GM12891 (cell line): ENCODE measurements at places on chromosomes 11 and 22.

DNA sequence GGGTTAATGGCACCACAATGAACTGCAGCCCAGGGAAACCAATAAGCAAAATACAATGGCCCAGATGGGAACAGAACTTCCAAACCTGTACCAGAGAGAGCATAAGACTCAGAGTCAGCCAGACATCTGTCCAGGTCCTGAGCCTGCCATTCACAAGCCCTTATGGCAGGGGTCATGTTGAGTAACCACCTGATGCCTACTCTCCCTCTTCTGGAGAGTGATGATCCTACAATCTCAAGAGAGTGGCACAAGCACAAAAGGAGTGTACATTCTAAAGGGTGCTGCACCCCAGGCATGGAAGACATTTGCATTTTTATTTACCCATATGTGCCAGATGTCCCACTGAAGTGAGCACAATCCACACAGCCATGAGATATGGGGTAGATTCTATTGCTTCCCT is 10.6 kb downstream of the TENM4 start:
- no peak for DNase-seq

GRCh38 chr11:103528046-103528445 is 418.8 kb downstream of the DYNC2H1 start:
- DNase-seq: no peak

- no peak for DNase-seq
Observed at GRCh38 chr11:44470854-44471253, 94.6 kb upstream of the CD82 start.

- no peak for DNase-seq
Observed at GRCh38 chr11:1899686-1900085, 8.0 kb upstream of the PRR33 start.
